Astrocyte of the spinal cord (primary cell): ENCODE measurements at places on chromosomes 4 and X.

- DNase-seq, result no peak
These were observed 14.9 kb upstream of the CDKN2AIP start for GRCh38 chr4:183429489-183429888.

DNA sequence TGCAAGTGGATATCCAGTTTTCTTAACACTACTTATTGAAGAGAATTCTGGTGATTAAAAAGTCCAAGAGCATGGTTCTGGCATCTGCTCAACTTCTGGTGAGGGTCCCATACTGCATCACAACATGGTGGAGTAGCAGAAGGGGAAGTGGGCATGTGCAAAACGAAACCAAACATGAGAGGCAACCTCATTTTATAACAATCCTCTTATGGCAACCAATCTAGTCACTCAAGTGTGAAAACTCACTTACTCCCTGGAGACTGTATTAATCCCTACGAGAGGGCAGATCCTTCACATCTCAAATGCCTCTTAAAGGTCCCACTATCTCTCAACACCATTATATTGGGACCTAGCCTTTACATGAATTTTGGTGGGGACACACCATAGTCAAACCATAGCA is 55.4 kb upstream of the TRO start:
- DNase-seq, result no peak

DNA sequence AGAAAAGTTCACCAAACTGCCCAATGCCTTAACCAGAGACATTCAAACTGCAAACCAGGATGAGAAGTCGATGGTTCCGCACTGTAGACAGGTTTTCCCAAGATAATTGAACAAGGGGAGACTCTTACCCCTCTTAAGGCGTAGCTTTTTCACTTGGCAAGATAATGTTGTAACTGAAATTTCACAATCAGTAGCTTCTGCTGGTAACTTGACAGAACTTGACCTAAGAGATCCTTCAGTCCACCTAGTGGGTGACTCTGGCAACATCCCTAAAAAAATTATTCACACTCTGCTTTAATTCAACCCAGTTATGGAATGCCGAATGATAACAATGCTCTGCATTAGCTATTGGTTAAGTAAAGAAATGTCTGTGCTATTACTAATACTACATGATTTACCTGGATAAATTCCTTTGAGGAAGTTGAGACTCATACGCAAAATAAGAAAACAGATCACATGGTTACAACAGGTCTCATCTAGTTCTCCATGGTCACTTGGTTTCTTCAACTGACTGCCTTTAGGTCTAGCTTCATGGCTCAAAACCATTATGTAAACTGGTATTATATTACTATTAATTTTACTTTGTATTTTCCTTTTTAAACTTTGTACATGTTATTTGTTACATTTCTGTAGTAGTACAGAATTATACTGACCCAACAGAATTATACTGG is 9.1 kb downstream of the ELF2 start:
- peak; percentile 30 for DNase-seq

- no peak for DNase-seq
These were observed 90.8 kb upstream of the NPFFR2 start for GRCh38 chr4:71941001-71941400.

GRCh38 chrX:40147971-40148370 is 50.2 kb upstream of the BCOR start:
- no peak for DNase-seq

DNA sequence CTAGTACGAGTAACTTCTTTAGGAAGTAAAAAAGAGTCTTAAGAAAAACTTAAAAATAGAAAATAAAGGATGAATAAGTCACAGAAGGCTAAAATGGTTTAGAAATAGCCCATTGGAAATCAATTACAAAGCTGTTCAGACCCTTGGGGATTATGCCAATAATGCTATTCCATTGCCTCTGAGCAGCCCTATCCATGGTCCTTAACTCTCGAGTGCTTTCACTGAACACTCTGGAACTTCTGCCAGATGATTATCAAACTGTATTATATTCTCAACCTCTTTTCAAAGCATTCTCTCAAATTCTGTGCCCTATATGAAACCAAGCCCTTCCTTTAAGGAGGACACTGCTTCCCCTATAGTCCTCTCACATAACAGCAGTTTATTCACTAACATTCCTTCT is 17.0 kb downstream of the SLC9B1 start:
- DNase-seq, result peak; percentile 37

GRCh38 chr4:99587803-99588202 is 13.2 kb downstream of the MTTP start:
- no peak for DNase-seq

DNA sequence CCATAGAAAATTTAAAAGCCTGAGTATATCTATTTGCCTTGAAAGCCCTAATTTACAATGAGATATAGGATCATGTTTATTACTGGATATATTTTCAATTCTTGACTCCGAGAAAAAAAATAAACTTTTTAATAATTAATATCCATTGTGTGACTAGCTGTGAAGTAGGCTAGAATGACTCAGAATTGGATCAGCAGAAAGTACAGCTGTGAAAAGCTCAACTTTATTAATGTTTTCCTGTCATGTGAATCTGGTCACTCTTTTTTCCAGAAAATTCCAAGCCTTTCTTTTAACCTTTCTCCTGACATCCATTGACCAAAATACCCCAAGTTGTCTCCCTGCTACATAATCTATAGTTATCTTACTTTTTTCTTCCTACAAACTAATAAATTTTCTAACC is 171.8 kb upstream of the PACRGL start:
- peak; percentile 16 for DNase-seq

- DNase-seq, result peak; percentile 28
These were observed 5.3 kb upstream of the TRMT2B start for GRCh38 chrX:101057093-101057714.

- DNase-seq, result no peak
These were observed 43.9 kb downstream of the ZNF280C start for GRCh38 chrX:130224810-130225209.

DNA sequence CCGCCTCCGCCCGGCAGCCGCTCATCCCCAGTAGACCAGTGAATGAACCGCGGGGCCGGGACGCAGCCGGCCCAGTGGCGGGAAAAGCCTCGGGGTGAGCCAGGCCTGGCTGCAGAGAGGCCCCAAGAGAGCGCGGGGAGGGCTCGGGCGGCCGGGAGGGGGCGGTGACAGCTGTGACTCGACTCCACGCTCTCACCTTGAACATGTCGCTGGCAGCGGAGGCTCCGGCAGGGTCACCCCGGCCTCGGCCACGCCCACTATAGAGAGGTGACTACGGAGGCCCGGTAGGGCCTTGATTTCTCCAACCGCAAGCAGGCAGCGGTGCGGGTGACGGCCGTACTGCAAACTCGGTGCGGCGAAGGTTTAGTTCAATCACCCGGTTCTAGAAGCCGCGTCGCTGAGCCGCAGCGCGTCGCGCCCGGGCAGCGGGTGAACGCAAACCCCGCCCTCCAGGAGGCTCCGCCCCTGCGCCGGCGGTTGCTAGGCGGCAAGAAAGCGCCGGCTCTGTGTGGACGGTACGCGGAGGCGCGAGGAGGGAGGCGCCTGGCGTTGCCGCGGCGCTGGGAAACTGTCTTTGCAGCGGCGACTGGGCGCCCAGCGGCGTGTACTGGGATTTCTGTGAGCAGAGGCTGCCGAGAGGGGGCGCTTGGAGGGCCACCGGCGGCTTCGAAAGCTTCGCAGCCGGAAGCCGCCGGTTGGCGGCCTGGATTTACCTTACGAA is at the start of the genes APOO and CXorf58:
Gene APOO, minus strand, starts transcription at position 441 of the 721 bp plus-strand sequence. Its CDS starts 236 bp downstream, at position 205.
Gene CXorf58, plus strand, starts transcription at position 509 of the 721 bp plus-strand sequence. CDS start 2,297 bp downstream, outside the sequence.
- DNase-seq, result peak; percentile 92

DNA sequence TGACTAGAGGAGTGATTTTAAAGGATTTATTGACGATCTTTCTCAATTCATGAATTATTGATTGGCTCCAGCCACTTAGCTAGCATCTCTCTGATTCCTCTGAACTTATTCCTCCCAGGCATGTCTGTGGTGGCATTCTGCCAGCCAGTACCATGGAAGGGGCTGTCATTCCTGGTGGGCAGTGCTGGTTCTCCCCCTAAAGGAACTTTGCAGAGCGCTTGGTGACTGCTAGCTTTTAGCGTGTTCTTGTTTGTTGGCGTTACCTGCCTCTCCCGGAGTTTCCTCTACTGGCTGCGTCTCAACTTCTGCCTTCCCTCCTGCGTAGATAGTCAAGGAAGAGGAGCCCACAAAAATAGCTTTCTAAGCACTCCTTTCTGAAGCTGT is 19.3 kb downstream of the SRD5A3 start:
- no peak for DNase-seq

GRCh38 chr4:176320340-176320975 is 692 bp downstream of the SPCS3 start:
- DNase-seq, result peak; percentile 85

- no peak for DNase-seq
These were observed 382.0 kb downstream of the RAPGEF2 start for GRCh38 chr4:159484864-159485263.

DNA sequence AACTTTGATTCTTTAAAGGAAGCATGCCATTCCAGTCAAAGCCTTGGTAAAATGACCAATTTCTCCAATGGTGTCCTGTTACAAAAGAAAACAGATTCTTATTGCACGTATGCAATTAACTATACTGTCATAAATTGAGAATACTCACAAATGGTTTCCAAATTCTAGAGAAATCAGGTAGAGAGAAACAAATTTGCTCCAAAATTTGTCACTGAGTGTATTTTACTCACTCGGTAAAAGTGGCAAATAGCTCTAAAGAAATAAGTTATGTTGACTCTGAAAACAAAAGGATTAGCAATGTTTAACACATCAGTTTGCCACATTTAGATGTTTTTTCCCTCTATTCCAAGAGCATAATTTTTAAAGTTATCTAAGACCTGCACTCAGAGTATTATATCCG is 133.1 kb downstream of the DMD start:
- no peak for DNase-seq

- DNase-seq, result no peak
These were observed 97.0 kb upstream of the PJA1 start for GRCh38 chrX:69262036-69262936.

GRCh38 chr4:56127716-56128115 is 179.0 kb downstream of the CEP135 start:
- DNase-seq, result no peak

- DNase-seq, result no peak
These were observed 94.4 kb upstream of the AMOT start for GRCh38 chrX:112935029-112935428.

DNA sequence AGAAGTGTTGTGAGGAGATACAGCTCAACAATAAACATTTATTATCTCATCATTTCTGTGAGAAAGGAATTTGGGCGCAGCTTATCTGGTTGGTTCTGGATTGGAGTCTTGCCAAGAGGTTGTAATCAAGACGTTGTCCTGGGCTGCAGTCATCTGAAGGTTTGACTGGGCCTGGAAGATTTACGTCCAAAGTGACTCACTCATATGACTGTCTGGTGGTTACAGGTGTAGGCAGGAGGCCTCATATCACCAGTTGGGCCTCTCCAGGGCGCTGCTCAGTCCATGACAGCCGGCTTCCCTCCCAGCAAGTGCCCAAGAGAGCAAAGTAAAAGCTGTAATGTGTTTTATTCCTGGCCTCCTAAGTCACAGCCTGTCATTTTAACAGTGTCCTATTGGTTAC is 106.3 kb downstream of the USP46 start:
- no peak for DNase-seq

- no peak for DNase-seq
These were observed 16.8 kb upstream of the FAM241A start for GRCh38 chr4:112128452-112128851.

- no peak for DNase-seq
These were observed 384.6 kb downstream of the IDS start for GRCh38 chrX:149120459-149120858.

DNA sequence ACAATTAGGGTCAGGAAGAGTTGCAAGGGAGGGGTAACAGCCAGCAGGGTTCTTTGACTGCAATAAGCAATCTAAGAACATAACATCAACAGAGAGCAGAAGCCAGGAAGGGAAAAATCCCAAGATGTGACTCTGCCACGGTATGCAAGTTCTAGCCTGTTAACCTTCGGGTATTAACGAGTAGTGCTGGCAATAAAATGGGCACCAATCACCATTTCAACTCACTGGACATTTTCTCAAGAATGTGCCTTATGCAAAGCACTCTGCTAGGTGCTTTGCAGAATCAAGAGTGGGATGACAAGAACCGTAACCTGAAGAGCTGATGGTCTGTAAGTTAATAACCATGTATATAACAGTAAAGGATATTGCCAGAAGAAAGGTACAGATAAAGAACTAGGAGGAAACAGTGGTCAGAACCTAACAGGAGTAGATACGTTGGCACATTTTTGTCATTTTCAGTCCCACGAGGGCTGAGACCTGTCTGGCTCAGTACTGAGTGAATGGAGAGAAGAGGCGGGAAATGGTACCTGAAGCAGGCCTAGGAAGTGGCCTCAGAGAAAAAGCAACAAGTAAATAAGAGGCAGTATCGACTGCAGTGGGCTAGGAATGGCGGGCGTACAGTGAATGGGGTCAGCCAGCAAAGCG is 2.7 kb downstream of the ELOVL6 start:
- peak; percentile 17 for DNase-seq

DNA sequence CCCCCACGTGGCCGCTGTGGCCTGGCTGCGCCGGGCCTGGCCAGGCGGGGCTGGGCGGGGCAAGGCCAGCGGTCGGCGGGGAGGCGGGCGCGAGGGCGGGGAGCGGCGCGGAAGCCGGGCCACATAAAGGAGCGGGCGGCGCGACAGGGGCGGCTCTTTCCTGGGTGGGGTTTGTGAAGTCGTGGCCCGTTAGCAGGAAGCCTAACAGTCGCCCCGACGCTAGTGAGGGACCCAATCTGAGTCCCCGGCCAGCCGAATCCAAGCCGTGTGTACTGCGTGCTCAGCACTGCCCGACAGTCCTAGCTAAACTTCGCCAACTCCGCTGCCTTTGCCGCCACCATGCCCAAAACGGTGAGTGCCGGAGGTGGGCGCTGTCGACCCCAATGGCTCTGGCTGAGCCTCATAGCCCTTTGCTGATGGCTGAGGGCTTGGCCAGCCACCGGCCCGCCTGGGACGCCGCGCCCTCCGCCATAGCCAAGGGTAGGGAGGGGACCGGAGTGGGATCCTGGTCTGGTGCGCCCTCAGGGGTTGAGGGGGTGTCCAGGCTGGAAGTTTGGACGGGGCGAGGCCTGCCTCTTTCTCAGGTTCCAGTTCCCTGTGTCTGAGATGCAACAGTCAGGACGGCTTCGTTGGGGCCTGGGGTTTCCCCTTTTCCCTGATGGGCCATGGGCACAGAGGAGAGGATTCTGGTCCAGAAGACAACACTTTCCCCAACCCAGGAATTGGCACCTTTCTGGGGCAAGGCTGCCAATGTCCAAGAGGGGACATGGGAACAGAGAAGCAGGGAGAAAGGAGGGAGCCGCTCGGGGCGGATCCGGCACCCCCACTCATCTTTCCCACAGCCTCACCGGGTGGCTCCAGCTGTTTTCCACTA is at the start of gene MSN:
Gene MSN, plus strand, starts transcription at position 152 of the 874 bp plus-strand sequence. Its CDS starts 188 bp downstream, at position 340.
- DNase-seq, result peak; percentile 48

DNA sequence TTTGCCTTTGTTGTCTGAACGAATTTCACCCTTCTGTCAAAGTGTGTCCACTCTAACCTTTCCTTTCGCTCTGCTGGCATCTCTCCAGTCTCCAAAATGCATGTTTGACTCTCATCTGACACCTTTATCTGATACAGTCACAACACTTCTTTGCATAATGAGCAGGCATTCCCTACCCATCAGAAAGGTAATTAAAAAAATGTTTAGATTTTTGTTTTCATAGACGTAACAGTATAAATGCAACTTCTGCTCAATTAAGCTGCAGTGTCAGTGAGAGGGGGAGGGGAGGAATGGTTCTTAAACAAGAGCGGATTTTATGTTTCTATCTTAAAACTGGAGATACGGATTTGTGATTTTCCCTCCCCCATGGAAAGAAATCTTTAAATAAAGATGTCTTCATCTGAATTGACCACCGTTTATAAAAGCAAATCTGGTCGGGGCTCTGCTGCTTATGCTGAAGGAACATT is 70.2 kb downstream of the CXXC4 start:
- DNase-seq, result no peak
